ENCODE measurements at places on chromosomes 1 and 21.

GRCh38 chr1:43135857-43136781 lies 36.0 kb downstream of the EBNA1BP2 start:
- no peaks in the 10 kb centered on the region for H3K27me3 ChIP-seq
- DNase-seq = no peak
- no peaks in the 10 kb centered on the region for H3K36me3 ChIP-seq
- H3K27ac ChIP-seq = no peak overlapping the region
- no peak overlapping the region for H3K4me3 ChIP-seq
- H3K4me1 ChIP-seq = no peaks in the 10 kb centered on the region

- no peak for DNase-seq
- H3K4me3 ChIP-seq = no peak overlapping the region
- peaks cover 10% of the 10 kb centered on the region for H3K4me1 ChIP-seq
- H3K36me3 ChIP-seq = no peaks in the 10 kb centered on the region
- H3K27me3 ChIP-seq = no peaks in the 10 kb centered on the region
These were observed 136.8 kb upstream of the SPAG17 start for GRCh38 chr1:118321840-118322239.

GRCh38 chr1:174258148-174258550 lies 98.8 kb downstream of the RABGAP1L start:
- no peak for DNase-seq
- no peaks in the 10 kb centered on the region for H3K36me3 ChIP-seq
- H3K27me3 ChIP-seq = no peaks in the 10 kb centered on the region
- H3K27ac ChIP-seq = no peak overlapping the region

DNA sequence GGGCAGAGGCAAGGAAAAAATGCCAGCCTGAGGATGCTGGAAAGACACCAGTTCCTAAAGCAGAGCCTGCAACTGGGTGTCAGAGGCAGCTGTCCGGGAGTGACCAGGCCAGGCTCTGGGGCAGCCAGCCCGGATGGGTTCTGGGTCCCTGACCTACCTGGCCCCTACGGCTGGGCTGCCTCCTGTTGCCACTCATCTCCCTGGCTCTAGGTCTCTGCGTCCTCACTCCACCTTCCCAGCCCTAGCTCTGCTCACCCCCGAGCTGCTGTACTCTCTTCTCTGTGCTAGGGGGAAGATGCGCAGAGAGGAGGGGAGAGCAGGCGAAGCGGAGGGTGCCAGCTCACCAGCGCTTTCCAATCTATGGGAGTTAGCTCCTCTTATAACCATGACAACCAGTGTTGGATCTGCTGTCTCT lies 9.0 kb downstream of the ARHGEF2 start:
- peak overlapping the region; percentile 79 for H3K27ac ChIP-seq
- DNase-seq = no peak
- H3K36me3 ChIP-seq = peaks cover 20% of the 10 kb centered on the region
- H3K4me1 ChIP-seq = peaks cover 90% of the 10 kb centered on the region

GRCh38 chr1:216475659-216476276 lies 52.5 kb upstream of the USH2A start:
- H3K4me1 ChIP-seq = no peaks in the 10 kb centered on the region
- no peak for DNase-seq
- H3K4me3 ChIP-seq = no peak overlapping the region
- H3K27me3 ChIP-seq = no peaks in the 10 kb centered on the region
- no peaks in the 10 kb centered on the region for H3K36me3 ChIP-seq

Measured in esophagus muscularis mucosa (tissue), 4 donors.